H4 (cell line): ENCODE measurements at places on chromosomes 1 and 21.

- DNase-seq, result no peak
Observed at GRCh38 chr1:21894034-21894881, 42.9 kb downstream of the HSPG2 start.

DNA sequence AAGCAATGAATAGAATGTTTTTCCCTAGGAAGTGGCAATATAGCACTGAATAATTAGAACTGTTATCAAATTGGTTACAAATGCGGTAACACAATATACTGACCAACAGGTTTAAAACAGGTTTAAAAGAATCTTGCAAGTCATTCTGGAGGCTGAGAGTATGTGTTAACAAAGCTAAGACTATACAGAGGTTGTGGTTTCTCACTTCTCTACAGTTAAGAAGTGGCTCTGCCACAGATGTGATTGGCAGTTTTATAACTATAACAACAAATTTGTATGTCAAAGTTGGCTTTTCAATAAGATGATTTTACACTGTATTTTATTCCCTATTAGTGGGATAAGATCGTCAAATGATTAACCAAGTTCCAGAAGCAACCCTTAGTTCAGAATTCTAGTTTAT, 7.1 kb downstream of the ANGEL2 start:
- DNase-seq, result no peak

GRCh38 chr1:224127925-224128819, 14.3 kb downstream of the FBXO28 start:
- no peak for DNase-seq

DNA sequence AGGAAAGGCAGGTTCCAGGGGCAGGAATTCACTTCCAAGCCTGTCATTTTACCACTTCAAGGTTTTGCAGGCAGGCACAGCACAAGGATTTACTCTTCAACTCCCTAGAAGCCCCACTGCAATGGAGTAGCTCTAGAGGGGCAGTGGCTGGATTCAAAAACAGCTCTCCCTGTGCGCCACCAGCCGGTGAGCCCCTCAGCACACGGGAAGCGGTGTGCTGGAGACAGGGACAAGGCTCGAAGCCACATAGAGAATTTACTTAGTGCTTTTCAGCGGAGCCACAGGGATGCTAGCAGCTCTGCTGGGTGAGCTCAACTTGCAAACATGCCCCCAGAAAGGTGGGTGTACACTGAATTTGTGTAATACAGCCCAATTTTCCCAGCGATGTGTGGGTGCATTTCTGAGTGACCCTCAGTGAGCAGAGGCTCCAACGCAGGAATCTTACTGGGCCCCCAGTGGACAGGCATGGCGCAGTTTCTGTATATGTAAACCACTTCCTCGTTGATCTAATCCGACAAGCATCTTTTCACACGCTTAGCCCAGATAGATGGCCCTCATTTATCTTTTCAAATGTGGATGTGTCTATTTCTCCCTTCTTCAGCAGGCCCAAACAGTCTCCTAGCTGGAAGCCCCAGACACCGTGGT, 10.9 kb downstream of the VWA5B1 start:
- no peak for DNase-seq

DNA sequence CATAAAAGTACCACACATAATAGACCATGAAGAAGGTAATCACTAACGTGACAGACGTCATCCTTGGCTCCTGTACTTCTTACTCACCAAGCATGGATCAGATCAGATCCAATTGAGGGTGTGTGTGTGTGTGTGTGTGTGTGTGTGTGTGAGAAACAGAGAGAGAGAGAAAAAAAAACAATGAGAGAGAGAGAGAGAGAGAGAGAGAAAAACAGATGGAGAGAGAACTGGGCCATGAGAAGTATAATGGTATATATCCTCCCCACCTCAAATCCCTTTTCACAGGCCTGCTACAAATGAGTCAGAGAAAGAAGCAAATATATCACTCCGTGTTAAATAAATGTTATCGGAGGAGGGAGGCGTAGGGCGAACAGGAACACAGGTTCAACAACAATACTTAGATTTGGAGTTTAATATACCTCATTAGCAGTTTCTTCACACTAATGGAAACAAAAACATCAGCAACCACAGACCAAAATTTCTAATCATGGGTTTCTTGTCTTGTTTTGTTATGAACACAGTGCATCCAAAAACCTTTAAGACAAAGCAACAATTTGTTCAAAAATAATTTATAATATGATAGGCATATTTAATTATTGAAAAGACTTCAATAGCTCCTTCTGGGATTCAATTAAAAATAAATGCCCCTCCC, 45.3 kb downstream of the TIAM1 start:
- no peak for DNase-seq

DNA sequence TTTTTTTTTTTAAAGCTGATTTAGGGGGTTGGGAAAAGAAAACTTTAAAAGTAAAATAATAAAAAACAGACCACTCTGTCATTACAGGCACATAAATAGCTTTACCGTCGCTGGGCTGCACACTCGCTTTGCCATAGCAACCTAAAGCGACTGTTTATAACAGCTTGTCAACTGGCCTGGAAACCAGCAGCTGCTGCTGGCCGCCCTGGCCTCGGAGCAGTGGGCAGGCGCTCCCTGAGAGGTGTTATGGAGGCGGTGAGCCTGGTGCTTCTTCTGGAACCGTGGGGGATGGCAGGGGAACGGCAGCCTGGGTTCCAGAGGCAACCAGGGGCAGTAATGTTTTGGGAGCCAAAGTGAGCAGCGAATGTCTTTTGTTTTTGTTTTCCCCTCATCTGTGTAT, 45.7 kb downstream of the ATP2B4 start:
- no peak for DNase-seq

- DNase-seq, result no peak
Observed at GRCh38 chr1:9121496-9122409, 7.1 kb downstream of the GPR157 start.

GRCh38 chr1:212973426-212973825, 23.1 kb downstream of the VASH2 start:
- DNase-seq, result no peak

GRCh38 chr1:67224856-67225255, 58.6 kb downstream of the IL23R start:
- DNase-seq, result no peak

GRCh38 chr1:80918380-80918779, 882.4 kb upstream of the ADGRL2 start:
- DNase-seq, result no peak

DNA sequence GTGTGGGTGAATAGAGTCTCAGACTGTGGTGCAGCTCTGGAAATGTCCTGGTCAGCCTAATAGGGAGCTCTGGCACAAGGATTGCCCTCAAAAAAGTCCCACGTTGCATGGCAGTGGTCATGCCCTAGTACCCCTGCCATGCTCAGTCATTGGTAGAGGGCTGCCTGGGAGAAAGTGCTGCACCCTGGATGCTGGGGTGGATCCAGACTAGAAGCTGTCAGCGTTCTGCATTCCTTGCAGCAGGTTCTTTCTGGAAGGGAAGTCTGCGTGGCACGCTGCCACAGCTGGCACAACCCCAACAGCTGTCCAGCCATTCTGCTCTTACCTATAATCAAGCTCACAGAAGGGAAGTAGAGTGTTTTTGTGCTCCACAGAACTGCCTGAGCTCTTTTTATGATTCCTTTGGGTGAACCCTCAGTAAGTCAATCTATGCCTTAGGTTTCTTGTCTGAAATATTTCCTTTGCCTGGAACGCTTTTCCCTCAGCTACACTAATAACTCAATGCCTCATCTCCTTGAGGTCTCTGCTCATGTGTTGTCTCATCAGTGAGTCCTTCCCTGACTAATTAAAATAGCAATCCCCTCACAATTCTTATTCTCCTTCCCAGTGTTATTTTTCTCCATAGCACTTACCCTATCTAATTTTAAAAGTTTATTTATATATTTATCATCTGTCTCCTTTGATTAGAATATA, 61.5 kb upstream of the JAK1 start:
- DNase-seq, result no peak

DNA sequence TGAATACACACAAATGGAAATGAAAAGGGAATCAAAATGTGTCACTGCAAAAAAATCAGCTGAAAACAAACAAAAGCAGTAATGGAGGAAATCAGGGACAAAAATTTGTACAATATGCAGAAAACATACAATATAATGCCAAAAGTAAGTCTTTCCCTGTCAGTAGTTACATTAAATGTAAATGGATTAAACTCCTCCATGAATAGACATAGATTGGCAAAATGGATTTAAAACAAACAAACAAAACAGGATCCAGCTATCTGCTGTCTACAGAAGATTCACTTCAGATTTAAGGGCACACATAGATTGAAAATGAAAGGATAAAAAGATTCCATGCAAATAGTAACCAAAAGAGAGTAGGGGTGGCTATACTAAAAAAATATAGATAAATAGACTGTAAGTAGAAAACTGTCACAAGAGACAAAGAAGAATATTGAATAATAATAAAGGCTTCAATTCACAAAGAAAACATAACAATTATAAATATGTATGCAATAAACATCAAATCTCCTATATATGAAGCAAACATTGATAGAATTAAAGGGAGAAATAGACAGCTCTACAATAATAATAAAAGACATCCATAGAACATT, 42.2 kb upstream of the ERO1B start:
- DNase-seq, result no peak

- DNase-seq, result peak; percentile 60
Observed at GRCh38 chr1:171841050-171841910, at the start of gene DNM3. TSS of gene DNM3 (plus strand) at chr1:171841498. CDS start at chr1:171841657, 159 bp downstream.

- no peak for DNase-seq
Observed at GRCh38 chr1:200342511-200343311, 67.1 kb downstream of the ZNF281 start.

GRCh38 chr1:200346700-200347099, 63.1 kb downstream of the ZNF281 start:
- DNase-seq, result peak; percentile 30

DNA sequence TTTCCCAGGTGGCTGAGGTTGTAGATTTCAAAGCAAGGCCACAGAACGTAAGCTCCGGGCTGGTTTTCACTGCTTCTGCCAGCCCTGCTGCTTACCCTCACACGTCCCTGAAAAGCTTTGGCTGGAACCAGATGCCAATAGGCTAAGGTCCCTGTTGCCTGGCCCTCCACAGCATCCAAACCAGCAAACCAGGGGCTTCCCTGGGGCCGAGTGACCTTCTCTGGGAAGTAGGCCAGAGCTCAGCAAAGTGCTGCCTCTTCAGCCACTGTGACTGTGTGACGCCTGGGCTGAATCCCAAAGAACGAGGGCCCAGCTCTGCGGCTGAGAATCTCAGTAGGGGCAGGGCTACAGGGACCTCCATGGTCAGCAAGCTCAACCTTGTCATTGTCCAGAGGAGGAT, 28.9 kb upstream of the RBM15 start:
- no peak for DNase-seq

DNA sequence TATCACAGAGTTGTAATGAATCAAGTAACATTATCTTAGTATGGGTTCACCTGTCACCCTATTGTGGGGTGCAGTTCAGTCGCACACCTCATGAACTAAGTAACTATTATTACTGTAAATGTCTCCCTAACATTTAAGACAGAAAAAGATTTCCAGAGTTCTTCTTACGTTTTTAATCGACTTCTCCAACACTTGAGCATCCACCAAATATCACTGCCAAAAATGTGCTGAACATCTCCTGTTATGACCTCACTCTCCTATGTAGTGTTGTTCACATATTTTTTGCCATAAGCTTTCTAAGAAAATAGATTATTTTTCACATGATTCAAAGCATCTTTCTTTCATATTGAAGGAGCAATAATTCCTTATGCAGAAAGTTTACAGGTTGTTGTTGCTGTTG, 1.3 kb downstream of the TTLL7 start:
- no peak for DNase-seq

- DNase-seq, result no peak
Observed at GRCh38 chr1:107842241-107842640, 122.7 kb downstream of the VAV3 start.

DNA sequence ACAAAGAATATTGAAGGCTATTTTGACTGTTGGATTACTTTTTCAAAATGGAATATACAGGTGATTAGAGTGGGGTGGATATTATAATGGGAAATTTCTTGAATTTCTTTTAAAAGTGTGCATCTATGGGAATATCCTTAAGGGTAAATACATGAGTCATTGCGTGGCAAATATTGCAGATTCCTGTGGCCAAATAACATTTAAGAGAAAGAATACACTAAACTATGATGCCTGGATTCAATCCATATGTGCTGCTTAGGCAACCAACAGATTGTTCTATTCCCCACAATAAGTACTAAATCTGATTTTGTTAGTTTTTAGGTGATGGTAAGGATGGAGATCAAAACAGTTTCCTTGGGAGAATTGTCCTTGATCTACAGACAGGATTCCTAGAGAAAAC, 119.5 kb downstream of the HMCN1 start:
- peak; percentile 46 for DNase-seq

DNA sequence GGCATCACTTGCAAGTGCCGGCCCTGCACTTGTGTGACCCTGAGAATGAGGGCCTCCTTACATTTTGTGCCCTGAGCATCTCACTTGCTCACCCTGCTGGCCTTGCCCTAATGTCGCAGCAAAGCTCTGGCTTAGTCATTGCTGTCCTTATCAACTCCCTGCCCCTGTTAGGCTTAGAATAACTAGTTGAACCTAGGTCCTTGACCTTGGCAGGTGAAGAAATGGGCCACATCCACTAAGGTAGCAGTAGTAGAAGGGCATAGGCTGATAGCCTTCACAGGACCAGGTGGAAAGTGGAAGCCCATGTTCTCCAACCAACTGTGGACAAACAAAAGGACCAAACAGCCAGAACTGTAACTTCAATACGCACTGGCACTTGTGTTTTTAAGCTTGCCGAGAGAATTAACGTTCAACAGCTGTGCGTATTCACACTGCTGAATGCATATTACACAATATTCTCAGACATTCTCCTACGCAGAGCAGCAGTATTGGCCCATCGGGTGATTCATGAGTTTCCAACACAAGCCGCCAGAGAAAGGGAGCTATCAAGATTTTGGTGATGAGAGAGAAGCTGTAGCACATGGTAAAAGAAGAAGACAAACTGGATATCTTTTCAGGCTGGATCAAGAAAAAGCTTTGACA, 27.7 kb upstream of the PTGFRN start:
- DNase-seq, result peak; percentile 10

DNA sequence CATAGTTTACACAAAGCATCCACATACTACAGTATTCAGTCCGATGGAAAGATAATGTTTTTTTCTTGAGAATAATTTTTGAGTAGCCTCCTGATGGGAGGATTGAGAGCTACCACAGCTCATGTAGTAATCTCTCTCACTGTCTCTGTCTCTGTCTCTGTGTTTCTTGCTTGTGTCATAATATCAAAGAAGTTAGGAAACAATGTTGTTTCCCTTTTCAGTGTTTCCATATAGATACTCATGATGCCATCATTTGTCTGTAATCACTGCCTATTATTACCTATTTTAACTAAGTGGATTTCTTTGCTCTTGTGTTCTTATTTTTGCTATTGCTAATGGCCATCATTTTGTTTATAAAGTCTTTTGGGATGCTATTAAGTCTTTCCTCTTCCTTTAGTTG, 367.7 kb downstream of the NEGR1 start:
- no peak for DNase-seq

DNA sequence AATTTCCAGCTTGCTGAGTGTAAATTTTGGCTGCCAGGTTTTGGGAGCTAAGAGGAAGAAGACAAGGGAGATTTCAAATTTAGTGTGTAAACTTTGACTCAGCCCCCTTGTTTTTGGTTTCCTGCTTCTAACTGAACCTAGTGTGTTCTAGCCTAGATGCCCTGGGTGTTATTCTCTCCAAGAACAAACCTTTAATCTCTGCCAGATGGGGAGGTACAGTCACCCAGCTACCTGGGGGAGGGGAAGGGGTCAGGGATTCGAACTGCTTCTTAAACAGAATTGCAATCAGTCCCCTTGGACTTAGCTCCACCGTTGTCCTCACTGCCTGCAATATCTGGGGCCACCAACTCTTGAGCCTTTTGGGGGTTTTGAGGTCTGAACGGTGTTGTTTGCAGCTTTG, 238.9 kb downstream of the KIF26B start:
- DNase-seq, result no peak
